Glomerular endothelial cell (primary cell): ENCODE measurements at places on chromosomes 7 and 10. TPM values are rescaled to one million over a fixed set of nuclear protein-coding genes. Genes with fewer than 3 reads are reported as not detected.

The POM121C gene
- 24.8 and 25.9 TPM in 2 replicates for total RNA-seq

The MGAM2 gene
- total RNA-seq: not detected in 2 replicates

The CWF19L1 gene
- total RNA-seq: 14.2 and 28.3 TPM in 2 replicates

The OR2A12 gene
- not detected in 2 replicates for total RNA-seq

The IFIT1B gene
- total RNA-seq: not detected in 2 replicates

The TMEM120A gene
- total RNA-seq: 15.7 and 18.6 TPM in 2 replicates

The COL26A1 gene
- total RNA-seq: not detected in 2 replicates

The CEP55 gene
- 6.5 and 18.4 TPM in 2 replicates for total RNA-seq

The CALY gene
- total RNA-seq: not detected in 2 replicates

The ETV1 gene
- total RNA-seq: 6.5 and 15.2 TPM in 2 replicates
